Tibial nerve (tissue), 4 donors: ENCODE measurements at places on chromosomes 12 and 14. TPM values are rescaled to one million over a fixed set of nuclear protein-coding genes. Genes with fewer than 3 reads are reported as not detected.

GRCh38 chr14:69635981-69636639, 24.7 kb downstream of the SUSD6 start:
- H3K4me1 ChIP-seq = peaks cover 73% of the 10 kb centered on the region
- no peak for DNase-seq
- peak overlapping the region; percentile 93 for H3K27ac ChIP-seq
- H3K4me3 ChIP-seq = no peak overlapping the region
- no peaks in the 10 kb centered on the region for H3K36me3 ChIP-seq

DNA sequence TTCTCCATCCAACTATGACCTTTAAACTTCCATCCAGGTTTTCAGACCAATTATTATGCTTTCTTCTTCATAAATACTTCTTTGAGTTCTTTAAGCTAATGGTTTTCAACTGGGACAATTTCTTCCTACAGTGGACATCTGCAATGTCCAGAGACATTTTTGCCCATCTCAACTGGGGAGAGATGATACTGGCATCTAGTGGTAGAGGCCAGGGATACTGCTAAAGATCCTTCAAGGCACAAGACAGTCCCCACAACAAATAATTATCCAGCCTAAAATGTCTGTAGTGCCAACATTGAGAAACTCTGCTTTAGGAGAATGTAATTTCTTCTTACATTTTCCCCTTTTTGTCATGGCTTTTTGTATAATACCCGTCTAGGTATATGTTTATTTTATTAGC, 10.6 kb downstream of the TRHDE start:
- H3K27ac ChIP-seq = no peak overlapping the region
- H3K36me3 ChIP-seq = no peaks in the 10 kb centered on the region
- no peaks in the 10 kb centered on the region for H3K4me1 ChIP-seq
- H3K4me3 ChIP-seq = no peak overlapping the region
- peaks cover 5% of the 10 kb centered on the region for H3K27me3 ChIP-seq

FICD gene
- total RNA-seq = 8.8 TPM

GRCh38 chr14:99875836-99876235, 82.6 kb downstream of the EML1 start:
- H3K4me1 ChIP-seq = no peaks in the 10 kb centered on the region
- no peak for DNase-seq
- no peaks in the 10 kb centered on the region for H3K27me3 ChIP-seq
- no peak overlapping the region for H3K27ac ChIP-seq
- no peaks in the 10 kb centered on the region for H3K36me3 ChIP-seq

DNA sequence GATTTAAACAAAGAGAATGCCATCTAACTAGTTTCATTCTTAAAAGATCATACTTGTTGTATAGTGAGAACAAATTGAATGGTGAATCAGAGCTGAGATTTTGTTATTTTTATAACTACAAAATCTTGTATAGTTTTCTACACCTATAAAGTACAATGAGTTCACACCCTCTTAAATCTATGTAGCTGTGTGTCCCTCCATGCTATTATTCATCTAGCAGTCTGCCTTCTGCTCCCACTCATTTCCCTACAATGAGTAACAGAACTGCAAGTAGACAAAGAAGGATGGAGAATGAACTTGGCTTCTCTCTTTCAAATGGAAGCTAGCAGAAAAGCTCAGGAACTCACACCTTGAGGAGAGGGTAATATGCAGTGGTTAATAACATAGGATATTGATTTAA, 7.1 kb downstream of the IFNG-AS1 start:
- no peak overlapping the region for H3K27ac ChIP-seq
- no peaks in the 10 kb centered on the region for H3K27me3 ChIP-seq
- no peak overlapping the region for H3K4me3 ChIP-seq
- H3K4me1 ChIP-seq = no peaks in the 10 kb centered on the region
- DNase-seq = no peak

DNA sequence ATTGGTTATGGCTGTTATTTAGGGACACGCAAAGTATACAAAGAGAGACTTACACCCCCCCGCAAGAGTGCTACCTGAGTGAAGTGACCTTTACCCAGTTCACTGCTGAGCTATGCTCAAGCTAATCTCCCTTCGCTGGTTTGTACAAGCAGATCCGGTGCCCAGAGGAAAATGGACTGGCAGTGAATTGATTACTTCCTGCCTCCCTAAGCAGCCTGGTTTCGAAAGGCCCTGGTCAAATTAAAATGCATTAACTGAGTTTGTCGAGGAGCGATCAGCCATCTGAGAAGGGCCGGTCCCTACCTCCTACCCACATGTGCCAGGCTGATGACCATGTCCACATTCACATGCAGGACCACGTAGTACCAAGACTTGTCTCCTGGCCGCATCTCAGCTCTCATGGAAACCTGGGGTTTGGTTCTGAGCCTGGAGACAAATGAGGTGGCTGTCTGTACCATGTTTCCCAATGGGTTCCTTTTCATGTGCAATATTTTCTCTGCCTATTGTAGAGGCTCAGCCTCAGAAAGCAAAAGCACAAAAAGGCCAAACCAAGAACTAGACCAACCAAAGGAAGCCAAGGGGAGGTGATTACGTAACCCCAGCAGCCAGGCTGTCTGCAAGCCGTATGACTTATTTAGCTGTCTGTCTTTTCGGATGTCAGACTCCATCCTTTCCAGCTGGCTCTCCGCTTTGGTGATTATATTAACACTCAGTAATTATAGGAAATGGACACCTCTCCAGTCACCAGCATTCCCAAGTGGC, 284.7 kb upstream of the PWP1 start:
- H3K4me3 ChIP-seq = no peak overlapping the region
- H3K27me3 ChIP-seq = no peaks in the 10 kb centered on the region
- H3K36me3 ChIP-seq = no peaks in the 10 kb centered on the region
- no peaks in the 10 kb centered on the region for H3K4me1 ChIP-seq
- H3K27ac ChIP-seq = no peak overlapping the region

GRCh38 chr14:101411779-101412178, 149.5 kb upstream of the DIO3 start:
- H3K4me1 ChIP-seq = peaks cover 3% of the 10 kb centered on the region
- no peak overlapping the region for H3K4me3 ChIP-seq
- no peaks in the 10 kb centered on the region for H3K27me3 ChIP-seq
- H3K27ac ChIP-seq = no peak overlapping the region
- H3K36me3 ChIP-seq = no peaks in the 10 kb centered on the region
- DNase-seq = no peak

DNA sequence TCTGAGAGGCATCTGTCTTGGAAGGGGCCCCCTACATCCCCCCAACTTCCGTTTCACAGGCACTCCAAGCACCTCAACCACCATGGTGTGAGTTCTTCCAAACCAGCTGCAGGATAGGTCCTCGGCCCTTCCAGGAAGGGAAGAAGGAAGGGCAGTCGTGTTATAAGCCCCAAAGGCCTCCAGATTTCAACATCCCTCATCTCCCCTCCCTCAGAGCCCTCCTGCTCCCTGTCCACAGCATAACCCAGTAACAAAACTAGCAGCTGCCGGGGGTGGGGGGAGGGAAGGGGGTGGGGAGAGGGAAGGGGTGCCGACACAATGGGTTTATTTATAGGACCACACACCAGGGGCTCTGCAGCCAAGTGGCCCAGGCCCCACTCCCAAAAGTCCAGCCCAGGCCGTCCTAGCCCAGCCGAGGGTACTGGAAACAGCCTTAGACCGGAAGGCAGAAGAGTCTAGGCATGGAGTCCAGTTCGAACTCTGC, 18.3 kb downstream of the NCKAP5L start:
- H3K27me3 ChIP-seq = no peaks in the 10 kb centered on the region
- no peak for DNase-seq
- H3K27ac ChIP-seq = peak overlapping the region; percentile 96

- no peak for DNase-seq
- no peaks in the 10 kb centered on the region for H3K4me1 ChIP-seq
- H3K27ac ChIP-seq = no peak overlapping the region
Observed at GRCh38 chr14:105256292-105256960, 8.1 kb downstream of the BTBD6 start.

DNA sequence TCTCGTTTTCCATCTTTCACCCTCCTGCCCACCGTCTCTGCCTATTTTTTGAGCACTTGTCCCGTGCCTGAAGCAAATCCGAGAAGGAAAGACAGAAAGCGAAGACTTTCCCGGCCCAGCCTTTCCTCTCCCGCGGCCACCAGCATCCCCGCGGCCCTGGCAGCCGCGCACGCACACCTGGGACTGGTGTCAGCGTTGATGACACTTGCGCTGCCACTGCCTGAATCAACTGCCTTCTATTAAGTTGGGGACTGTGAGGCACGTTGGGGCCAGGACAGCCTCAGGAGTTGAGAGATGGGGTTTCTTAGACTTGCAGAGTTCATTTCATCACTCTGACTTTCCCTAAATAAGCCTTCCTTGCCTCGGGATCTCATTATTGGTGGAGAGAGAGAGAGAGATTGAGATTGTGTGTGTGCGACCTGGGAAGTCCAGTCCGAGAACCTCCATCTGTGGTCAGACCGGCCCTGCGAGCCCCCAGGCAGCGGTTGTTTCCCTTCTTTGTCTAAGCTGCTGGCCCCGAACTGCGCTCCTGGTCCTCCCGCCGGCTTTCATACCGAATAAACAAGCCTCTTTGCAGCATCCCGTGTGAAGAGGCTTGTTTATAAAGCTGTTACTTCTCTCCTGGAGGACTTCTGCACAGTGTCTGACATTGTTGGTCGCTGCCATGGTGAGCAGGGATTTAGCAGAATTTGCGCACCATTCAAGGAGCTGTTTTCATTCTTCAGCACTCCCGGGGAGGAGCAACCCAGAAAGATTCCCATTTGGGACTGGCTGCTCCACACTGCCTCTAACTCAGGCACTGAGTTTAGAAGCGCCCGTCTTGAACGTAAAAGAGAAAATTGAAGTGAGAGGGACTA, 1.5 kb downstream of the PDZRN4 start:
- H3K27ac ChIP-seq = peak overlapping the region; percentile 95
- DNase-seq = peak; percentile 33
- peaks cover 20% of the 10 kb centered on the region for H3K27me3 ChIP-seq

GRCh38 chr14:87079416-87079815, 913.6 kb downstream of the GALC start:
- H3K4me1 ChIP-seq = no peaks in the 10 kb centered on the region
- no peak overlapping the region for H3K4me3 ChIP-seq
- H3K27ac ChIP-seq = no peak overlapping the region
- H3K36me3 ChIP-seq = no peaks in the 10 kb centered on the region
- DNase-seq = no peak
